Activated gamma-delta T cell treated with Interleukin-2 at 50 U/mL for 16 hours (primary cell): ENCODE measurements at places on chromosomes 12 and 14.

DNA sequence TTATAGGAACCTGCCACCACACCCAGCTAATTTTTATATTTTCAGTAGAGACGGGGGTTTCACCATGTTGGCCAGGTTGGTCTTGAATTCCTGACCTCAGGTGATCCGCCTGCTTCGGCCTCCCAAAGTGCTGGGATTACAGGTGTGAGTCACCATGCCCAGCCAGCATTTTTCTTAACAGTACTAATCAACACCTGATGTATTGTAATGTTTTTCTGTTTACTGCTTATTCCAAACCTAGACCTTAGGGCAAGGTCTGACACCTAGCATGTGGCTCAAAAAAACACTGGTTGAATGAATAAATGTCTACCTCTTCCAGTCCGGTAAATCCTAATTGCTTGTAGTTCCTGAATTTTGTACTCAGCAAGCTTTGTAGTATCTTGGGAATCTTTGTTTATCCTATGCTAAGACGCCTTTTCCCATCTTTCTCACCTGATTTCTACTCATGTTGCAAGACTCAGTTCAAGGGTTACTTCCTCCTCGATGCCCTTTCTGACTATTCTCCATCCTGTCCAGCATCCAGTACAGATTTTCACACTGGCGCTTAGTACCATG, 2.8 kb downstream of the PAN2 start:
- no peak for DNase-seq

DNA sequence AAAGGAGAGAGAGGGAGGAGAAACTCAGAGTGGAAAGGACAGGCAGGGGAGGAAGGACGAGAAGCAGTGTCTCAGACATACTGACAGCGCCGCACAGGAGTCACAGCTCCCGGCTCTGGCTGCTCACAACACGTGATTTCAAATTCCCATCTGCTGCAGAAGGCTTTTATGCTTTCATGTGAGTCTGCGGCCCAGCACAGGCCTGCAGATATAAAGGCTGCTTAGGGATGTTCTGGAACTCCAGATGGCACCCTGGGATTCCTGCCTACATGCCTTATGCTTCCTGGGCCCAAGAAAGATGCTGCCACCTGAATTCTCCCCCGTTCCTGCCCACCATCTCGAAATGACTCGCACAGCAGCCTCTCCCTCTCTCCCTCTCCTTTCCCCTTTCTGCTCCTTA, 89.6 kb downstream of the NUAK1 start:
- DNase-seq: no peak

DNA sequence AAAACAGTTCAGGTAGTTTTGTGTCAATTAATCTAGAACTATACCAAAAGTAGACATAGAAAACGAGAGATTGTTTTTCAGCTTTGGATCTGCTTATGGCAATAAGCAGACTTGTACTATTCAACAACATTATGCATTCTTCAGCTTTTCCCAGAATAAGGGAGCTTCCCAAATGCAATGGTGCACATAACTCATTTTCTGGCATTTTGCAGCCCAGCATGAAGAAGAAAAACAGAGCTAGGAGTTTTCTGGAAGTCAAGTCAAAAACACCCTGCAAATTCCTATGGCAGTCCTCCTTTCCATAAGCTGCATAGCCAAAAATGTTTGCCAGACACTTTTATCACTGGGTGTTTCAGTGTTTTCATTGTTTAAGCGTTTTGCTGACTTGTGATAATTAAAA, 314.7 kb downstream of the NAV3 start:
- no peak for DNase-seq

- DNase-seq: no peak
These were observed 124.5 kb downstream of the SLC8A3 start for GRCh38 chr14:70064136-70064865.

- DNase-seq: no peak
These were observed 20.2 kb downstream of the FBXL14 start for GRCh38 chr12:1573960-1574864.

- DNase-seq: no peak
These were observed 255.9 kb downstream of the RAD51B start for GRCh38 chr14:68075382-68076029.

- no peak for DNase-seq
These were observed 34.6 kb downstream of the ANKRD9 start for GRCh38 chr14:102474934-102475333.

DNA sequence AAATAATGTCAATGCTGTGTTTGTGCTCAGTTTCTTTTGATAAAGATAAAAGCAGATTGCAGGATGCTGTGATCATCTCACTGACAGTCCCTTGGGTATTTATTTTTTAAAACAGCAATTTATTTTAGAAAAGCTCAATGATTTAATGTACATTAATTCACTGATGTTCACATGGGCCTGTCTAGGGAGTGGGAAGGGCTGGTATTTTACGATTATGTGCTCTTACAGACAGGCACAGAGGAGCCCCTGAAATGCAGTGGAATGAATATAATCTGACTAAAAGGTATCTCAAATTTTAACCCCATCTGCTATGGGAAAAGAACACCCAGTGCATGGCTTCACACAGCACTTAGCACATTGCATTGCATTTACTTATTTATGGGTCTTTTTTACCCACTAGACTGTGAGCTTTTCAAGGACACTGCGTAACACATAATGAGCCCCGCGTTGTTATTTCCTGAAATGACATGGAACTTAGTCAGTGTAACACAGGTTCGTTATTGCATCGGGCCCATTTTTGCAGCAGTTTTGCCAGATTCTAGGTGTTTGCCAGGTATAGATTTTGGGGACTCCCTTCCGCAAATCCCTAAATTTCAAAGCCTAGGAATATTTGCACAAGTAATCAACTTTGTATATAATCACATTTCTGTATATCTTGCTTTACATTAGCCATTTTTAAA, 425.3 kb upstream of the FBXO33 start:
- no peak for DNase-seq

GRCh38 chr14:75372260-75372659, 55.6 kb upstream of the JDP2 start:
- DNase-seq: no peak

GRCh38 chr12:92753976-92754885, 51.4 kb downstream of the PLEKHG7 start:
- DNase-seq: no peak

- DNase-seq: no peak
These were observed 1.8 kb upstream of the LARP4 start for GRCh38 chr12:50398931-50399330.

DNA sequence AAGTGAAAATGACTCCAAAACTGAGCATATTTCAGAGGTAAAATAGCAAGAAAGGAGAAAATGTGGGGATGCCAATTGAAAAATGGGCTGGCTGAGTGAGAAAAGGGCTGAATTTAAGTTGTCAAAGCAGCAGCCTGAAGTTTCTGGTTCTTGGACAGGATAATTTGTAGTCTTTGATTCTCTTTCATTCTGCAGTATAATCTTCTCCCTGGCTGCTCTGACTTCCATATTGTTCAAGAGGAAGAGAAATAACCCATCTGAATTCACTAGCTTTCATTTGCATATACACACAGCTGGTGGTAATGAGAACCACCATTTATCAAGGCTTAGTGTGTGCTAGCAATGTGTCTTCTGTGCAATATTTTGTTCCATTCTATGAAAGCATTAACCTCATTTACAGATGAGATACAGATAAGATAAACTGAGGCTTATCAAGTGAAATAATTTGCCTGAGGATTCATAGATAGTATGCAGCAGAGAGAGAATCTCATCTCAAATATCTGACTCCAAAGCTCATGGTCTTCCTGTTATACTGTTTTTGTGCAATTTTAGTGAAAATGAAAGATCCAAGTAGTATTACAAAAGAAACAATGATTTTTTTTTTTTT, 184.2 kb downstream of the TMTC2 start:
- DNase-seq: no peak

GRCh38 chr14:106551265-106551664, 1024.9 kb downstream of the TMEM121 start:
- no peak for DNase-seq

- no peak for DNase-seq
These were observed 88.3 kb downstream of the FIGNL2 start for GRCh38 chr12:51760231-51760630.
